ENCODE measurements at places on chromosomes 16 and 17.
A peak's percentile ranks its signal among the peaks of the same experiment; 100 is the strongest.

GRCh38 chr17:4488989-4489595 is 9.6 kb upstream of the SPNS2 start:
- DNase-seq: no peak

DNA sequence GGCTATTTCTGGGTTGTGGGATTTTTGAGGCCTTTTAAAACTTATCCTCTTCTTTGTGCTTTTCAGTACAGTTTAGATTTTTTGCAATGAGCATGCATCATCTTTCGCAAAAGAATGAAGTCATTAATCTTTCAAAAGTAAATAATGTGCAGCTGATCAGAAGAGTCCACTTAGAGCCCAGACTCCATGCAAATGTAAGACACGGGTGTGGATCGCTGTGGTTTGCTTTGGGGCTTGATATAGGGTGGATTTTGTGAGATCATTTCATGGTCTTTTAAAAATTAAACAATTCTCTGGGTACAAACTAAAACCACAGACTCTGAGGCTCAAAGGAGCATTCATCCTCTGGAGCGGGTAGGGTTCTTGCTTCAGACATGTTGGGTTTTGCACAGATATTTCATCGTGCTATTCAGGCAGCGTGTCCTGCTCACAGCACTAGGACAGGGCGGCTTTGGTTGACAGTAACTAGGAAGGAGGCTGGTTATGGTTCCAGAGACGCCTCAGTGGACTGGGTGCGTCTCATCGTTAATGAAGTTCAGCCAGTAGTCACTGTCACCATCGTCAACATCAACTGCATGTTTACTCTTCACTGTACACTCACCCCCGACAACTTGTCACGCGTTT is 129.4 kb upstream of the PLCG2 start:
- no peak for DNase-seq

GRCh38 chr17:3528880-3529511 is 28.6 kb downstream of the TRPV3 start:
- DNase-seq: no peak

DNA sequence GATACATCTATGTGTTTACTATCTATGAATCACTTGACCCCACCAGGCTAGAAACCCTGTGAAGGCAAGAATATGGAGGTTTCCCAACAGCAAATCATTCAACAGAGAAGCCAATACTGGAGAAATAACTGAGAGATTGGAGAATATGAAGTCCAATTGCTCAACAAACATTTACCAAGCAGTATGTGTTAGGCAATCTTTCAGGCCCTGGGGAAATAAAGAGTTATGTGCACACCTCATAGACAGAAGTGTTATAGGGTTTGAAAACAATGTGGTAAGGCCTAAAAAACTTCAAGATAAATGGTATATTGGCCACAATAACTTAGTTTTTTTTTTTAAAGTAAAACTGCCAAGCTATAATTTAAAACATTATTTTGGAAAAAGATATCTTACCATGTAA is 1245.8 kb downstream of the CDH11 start:
- DNase-seq: no peak

GRCh38 chr16:10920726-10921427 is 21.4 kb downstream of the DEXI start:
- no peak for DNase-seq

- DNase-seq: no peak
Measured at GRCh38 chr16:11175106-11175786, 80.8 kb downstream of the SOCS1 start.

- DNase-seq: no peak
Measured at GRCh38 chr17:80584176-80584905, 39.7 kb downstream of the RPTOR start.

DNA sequence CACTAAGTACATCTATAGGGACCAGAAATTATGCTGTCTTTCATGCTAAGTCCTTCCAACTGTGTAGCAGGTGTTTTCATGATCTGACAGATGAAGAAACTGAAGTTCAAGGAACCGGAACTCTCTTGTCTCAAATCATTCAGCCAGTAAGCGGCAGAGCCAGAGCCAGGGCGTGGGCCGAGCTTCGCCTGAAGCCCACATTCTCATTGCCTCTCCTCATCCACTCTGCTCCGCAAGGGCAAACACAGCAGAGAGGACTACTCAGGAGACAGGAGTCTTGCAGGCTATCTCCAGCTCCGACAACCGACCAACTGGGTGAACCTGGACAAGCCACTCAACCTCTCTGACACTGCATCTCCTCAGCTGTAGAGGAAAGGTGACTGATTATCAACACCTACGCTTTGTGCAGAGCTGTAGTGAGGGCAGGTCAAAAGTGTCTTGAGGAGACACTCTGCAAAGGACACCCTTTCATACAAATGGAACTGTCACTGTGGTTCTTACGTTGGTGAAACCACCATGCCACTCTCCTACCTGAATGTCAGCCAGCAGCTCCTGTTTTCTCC is 72.9 kb downstream of the CYTH1 start:
- no peak for DNase-seq

DNA sequence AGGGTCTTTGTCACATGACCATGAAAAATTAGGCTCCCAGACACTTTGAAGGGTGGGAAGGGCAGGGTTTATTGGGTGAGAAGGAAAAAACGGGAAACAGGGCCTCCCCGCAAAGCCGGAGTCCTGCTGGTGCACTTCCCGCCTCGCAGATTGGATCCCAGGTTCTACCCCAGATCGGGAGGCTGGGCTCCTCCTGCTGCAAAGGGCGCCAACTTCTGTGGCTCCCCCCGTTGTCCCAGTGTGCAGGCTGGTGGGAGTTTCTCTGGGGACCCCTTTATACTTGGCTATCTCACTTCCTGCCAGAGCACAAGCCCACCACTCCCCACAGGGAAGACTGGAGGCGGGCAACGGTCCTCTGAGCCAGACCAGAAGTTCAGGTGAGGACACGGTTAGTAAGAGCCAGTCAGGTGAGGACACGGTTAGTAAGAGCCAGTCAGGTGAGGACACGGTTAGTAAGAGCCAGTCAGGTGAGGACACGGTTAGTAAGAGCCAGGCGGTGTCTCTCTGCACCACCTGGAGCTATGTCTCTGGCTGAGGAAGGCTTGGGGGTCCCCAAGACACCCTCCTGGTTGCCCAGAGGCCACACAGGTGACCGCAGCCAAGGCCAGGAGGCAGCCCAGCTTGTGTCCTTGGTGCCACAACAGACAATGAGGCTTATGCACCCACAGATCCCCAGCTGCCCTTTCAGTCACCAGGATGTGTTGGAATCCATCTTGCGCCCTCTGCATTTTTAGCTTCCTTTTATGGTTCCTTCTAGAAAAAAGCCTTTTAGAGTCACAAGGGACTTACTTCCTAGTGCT is 48.1 kb upstream of the CHMP6 start:
- DNase-seq: no peak

DNA sequence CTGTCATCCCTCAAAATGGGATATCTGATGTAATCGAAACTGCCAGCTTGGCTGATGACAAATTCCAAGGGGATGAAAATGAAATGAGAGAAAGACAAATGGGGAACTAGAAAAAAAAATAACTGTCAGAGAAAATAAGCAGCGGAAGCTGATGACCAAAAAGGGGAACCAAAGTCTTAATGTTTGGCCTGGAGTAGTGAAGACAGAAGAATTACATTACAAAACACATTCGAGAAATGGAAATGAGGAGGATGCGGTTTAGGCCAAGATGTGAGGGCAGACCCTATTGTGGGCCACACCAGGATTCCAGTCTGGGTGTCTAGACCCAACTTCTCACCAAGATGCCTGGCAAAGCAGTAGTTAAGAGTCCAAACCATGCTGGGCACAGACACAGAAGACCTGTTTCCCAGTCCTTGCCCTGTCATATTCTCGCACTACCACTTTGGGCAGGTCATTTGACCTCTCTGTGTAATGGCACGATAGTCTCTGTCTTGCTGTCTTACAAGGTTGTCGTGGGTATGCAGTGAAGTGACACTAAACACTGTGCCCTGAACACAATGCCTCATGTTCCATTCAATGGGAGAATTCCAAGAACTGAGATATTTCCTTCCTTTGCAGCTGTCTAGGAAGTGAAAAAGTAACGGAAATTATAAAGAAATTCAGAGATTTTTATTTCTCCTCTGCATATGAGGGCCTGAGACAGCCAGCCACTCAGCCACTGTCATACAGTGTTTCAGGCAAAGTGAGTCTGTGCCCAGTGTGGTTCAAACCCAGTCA is 12.3 kb upstream of the CCL2 start:
- peak; percentile 28 for DNase-seq
